ENCODE measurements at places on chromosomes 5 and 9.
A peak's percentile ranks its signal among the peaks of the same experiment; 100 is the strongest.

DNA sequence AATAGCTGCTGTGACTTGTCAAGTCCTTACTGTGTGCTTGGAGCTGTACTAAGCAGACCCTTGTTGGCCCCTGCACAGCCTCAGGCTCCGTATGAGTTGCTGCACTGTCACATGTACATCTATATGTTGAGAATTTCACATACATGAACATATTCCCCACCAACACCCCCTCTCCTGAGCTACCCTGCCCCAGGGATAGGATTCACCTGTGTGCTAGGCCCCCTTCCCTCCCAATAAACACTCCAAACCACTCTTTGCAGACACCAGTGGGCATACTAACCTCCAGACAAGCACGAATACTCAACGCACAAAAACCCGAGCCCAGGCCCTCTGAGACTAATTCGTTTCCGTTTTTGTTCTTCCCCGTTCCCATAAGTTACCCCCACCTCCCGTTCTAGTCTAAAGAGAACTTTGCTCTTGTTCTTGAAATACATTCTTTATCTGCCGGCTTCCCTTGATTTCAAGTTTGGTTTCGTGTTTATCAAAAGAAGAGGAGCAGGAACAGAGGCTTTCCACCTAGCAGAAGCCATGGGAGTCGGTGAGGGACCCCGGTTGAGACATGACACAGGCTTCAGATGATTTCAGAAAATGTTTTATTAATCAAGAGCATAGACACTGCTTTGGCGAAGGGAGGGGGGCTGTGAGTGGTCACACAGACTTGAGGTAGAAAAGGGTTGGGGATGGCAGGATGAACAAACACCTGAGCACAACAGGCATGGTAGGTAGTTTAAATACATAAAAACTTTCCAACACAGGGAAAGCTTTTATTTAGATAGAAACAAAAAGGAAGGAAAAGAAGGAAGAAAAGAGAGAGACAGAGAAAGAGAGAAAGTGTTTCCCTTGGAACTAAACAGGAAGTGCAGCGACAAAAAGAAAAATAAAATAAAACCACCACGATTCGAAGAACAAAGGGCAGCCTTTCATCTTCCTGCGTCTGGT, 3.4 kb downstream of the HAND1 start:
- no peak for DNase-seq

DNA sequence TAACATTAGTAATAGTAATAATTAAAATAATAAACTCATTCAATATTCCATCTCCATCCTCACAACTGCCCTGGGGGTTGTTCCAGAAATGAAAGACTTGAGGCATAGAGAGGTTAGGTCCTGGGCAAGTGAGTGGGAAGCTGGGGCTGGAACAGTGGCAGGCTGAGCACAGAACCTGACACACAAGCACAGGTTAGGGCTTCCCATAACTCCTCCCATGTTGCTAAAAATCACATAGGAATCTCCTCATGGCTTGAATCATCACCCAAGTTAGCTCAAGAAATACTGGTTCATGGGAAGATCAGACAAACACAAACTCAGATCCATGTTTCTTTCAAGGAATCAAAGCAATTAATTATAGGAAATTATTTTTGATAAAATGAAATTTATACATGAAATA, 487.7 kb downstream of the SEMA5A start:
- no peak for DNase-seq

DNA sequence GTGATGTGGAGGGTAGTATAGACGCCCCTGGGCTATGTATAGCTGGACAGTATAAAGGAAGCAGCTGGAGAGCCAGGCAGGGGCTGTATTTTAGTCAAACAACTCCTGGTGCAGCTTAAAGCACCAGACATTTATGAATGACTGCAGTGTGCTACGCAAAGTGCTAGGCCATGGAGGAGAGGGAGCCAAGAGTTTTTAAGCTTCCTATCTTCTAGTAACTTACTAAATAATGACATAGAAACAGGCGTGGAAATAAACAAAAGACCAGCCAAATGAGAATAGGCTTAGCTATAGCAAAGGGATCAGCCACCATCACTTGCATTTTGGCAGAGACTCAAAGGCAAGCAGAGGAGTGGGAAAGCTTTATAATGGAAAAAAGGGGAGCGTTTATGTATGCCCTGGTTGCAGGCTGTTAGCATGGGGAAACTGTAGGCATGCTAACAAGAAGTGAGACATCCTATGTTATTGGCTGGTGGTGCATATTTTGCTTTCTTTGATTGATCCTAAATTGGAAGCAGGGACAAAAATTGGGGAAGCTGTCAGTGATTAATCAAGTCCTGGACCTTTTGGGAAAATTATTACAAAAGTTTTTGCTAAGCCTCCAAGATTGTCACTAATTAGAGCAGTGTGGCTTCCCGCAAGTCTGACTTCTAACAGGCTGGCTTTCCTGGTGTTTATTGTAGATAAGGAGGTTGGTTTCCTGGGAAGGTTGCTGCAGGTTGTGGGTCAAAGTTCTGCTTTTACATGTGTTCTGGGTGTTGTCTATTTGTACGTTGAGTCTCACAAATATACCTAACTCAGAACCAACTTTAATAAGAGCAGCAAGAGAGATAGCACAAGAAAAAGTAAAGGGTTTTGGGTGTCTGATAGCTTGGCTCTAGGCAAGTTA, 46.6 kb downstream of the RAB3C start:
- no peak for DNase-seq

- DNase-seq = peak; percentile 57
Measured at GRCh38 chr9:95127249-95128176, 190.0 kb downstream of the FANCC start.

DNA sequence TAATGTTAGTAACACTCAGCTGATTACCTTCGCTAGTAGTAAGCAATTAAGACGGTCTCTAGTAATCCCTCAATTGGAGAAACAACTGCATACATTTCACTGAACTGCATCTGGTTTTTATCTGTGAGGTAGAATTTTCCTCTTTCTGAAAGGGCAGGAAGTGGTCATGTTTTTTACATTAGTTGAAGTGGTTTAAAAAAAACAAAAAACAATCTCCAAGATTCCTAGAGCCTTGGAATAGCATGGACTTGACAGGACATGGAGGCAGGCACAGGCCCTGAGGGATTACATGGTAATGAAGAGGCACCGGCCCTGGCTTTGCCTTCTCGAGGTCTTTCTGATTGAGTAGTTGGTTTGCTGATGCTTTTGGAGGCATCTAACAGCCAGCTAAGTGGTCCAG, 25.8 kb downstream of the THBS4 start:
- no peak for DNase-seq

- DNase-seq = no peak
Measured at GRCh38 chr5:98934546-98934945, 5.7 kb upstream of the CHD1 start.

- DNase-seq = no peak
Measured at GRCh38 chr5:73135429-73136054, 15.2 kb downstream of the TMEM171 start.

DNA sequence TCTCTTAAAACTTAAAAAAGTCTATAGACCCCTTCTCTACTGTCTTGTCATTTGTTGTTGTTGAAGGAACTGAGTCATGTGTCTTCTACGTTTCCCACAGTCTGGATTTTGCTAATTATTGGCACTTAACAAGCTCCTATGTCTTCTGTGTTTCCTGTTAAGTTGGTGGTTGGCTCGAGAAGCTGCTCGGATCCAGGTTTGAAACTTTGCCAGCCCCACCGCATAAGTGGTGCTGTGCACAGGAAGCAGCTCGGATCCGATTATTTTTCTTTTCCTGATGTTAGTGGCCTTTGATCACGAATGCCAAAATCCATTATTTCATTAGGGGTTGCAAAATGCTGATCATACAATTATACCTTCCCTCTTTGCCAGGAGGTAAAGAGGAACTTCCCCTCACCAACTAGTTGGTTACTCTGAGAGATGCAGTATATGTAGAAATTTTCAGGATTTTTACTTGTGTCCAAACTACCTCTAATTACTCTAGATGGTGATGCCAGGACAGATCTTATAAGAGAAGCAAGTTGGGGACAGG, 186.5 kb downstream of the NSG2 start:
- DNase-seq = no peak

DNA sequence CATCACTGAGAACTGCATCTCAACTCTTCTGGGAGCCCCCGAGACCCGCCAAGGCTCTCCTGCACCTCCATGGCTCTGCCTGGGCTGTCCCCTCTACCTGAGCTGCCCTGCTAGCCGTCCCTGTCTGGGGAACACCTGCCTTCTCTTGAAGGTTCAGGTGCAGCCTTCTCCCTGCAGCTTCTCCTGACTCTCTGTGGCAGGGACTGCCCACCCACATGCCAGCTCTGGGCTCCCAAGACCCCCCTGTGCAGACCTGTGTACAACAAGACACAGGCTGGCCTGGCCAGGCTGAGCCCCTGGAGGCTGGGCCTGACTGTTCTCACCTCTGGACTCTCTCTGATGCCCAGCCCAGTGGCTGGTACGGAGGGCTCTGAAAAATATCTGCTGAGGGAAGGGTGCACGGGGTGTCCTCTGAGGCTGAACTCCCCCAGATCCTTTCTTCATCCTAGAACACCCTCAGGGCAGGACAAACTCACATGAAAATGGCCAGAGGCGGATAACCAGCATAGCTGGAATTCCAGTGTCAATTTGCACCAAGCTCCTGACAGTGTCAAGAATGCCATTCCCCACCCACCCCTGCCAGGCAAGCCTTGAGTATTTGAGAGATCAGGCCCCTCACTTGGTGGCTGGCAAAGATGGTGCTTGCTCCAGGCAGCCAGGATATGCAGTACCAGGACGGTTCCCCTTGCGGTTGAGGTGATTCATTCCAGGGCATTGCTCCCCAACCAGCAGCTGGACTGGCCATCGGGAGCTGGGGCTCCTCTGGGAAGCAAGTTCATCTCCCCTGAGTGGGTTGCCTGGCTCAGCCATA, 40.9 kb upstream of the SLC25A51 start:
- no peak for DNase-seq

- no peak for DNase-seq
Measured at GRCh38 chr5:78718824-78719223, 70.3 kb upstream of the LHFPL2 start.

DNA sequence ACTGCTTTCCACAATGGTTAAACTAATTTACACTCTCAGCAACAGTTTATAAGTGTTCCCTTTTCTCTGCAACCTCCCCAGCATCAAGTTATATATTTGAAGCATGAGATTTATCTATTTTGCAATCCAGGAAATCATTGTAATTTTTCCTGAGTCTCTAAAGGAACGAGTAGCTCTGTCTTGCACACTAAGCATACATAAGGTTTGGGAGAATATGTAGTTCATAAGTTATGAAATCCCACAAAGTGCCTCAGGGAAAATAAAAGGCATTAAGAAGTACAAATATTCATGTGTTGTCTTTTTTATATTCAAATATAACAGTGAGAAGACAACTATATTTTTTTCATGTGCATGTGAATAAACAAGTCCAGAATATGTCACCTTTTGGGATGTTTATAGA, 377.1 kb upstream of the RORB start:
- no peak for DNase-seq

DNA sequence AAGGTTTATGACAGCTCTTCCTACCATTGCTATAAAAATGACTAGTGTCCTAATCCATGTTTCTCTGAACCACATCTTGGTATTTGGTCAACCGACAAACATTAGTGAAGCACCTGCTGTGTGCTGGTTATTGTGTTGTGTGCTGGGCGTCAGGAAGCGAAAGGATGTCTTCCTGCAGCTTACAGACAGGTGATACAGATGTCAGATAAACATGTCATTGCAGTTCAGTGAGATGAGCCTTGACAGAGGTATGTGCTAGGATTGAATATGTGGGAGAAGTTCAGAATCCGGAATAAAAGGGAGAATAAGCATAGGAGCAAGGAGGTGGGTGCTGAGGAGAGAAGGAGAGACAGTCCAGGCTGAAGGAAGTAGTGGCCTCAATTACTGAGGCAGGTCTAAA, 20.3 kb upstream of the CTNNA1 start:
- no peak for DNase-seq
